ENCODE measurements at places on chromosomes 16 and 17.

DNA sequence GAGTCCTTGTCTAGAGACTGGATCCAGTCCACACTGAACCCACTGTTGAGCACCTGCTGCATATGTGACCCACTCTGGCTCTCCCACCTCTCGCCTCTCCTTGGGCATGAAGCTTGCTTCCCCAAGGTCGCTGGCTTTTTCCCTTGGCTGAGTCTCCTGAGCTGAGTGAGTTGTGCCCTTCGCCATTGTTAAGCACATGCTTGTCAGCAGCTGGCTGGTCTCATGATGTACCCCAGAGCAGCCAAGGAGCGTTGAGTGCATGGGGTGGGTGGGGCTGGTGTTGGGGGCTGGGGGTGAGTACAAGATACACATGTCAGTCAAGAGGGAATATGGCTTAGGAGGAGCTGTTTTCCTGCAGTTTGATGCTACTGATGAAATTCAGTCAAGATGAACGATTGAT is 165.6 kb downstream of the SNX29 start:
- DNase-seq, result no peak

- DNase-seq, result no peak
Observed at GRCh38 chr16:84854759-84855158, 35.0 kb downstream of the CRISPLD2 start.

DNA sequence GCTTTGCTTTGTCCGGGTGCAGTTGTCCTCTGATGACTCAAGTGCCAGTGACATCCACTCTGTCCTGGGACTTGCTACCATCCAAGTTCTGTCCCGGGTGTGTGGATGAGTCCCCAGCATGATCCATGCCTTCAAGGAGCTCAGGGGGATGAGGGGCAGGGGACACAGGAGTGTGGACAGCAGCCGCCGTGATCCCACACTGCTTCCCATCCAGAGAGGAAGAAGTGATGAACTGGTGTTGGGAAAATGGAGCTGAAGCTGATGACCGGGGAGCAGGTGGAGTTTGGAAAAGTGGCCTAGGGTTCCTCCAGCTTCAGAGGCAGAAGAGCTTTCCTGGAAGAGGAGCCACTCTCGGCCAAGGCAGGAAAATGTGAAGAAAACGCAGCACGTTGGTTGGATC is 249.6 kb upstream of the TNRC6C start:
- peak; percentile 52 for DNase-seq

- DNase-seq, result no peak
Observed at GRCh38 chr17:12672947-12673346, 7.3 kb downstream of the MYOCD start.

GRCh38 chr16:49414671-49415070 is 41.1 kb downstream of the C16orf78 start:
- DNase-seq, result no peak

- DNase-seq, result no peak
Observed at GRCh38 chr17:80769936-80770625, 221.6 kb upstream of the CHMP6 start.

GRCh38 chr17:58755269-58755576 is 431 bp upstream of the PPM1E start:
- no peak for DNase-seq

- DNase-seq, result no peak
Observed at GRCh38 chr16:26220894-26221293, 529.1 kb downstream of the HS3ST4 start.

DNA sequence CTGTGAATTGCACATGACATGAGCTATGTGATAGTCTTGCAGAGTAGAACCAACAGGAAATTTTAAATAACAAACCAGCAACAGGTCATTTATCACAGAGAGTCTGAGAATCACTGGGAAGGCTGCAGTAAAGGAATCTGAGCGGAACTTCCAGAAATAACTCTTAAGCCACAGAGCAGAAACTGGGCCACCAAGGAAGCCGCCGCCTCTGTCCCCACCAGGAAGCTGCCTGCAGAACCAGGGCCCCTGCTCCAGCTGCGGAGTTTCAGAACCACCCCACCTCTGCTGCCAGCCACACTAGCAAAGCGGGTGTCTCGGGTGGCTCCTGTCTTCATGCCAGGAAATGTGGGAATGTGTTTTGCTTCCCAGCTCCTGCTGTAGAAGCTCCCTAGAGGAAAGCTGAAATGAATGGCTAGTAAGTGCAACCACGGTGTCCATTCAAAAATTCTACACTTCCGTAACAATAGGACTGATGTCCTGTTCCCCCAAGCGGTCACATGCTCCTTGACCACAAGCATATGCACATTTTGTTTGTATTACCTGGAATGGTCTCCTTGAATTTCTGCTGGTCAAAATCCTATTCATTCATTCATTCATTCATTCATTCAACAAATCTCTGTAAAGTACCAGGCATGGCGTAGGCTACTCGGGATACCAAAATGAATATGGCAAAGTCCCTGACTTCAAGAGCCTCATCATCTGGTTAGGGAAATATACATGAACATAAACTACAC is 7.7 kb upstream of the ITPRIPL2 start:
- no peak for DNase-seq

- DNase-seq, result no peak
Observed at GRCh38 chr16:89847940-89848297, 19.6 kb downstream of the SPIRE2 start.

Data from vagina (tissue), 2 donors.